Caudate nucleus (tissue), 63 donors: ENCODE measurements at places on chromosomes 6 and 20.

DNA sequence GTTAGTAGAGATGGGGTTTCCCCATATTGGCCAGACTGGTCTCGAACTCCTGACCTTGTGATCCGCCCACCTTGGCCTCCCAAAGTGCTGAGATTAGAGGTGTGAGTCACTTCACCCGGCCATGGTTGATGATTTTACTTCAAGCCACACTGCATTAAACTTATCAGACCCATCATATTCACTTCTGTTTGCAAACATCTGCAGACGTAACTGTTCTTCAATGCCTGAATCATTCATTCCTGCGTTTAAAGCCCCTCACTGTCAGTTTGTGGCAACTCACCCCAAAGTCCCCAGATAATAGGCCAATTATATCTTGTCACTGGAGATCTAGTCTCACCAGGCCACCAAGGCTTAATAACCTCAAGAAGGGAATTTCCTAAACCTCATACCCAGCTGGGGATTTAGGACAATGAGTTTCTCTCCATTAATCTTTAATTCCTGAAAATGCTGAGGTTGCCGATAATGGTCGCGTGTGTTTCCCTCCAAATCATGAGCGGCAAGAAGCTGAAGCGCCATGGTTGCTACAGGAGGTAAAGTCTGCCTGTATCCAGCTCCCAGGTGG lies 229.6 kb downstream of the LY86 start:
- no peak for DNase-seq

- DNase-seq: no peak
Observed at GRCh38 chr20:17651760-17652388, 30.2 kb downstream of the RRBP1 start.

DNA sequence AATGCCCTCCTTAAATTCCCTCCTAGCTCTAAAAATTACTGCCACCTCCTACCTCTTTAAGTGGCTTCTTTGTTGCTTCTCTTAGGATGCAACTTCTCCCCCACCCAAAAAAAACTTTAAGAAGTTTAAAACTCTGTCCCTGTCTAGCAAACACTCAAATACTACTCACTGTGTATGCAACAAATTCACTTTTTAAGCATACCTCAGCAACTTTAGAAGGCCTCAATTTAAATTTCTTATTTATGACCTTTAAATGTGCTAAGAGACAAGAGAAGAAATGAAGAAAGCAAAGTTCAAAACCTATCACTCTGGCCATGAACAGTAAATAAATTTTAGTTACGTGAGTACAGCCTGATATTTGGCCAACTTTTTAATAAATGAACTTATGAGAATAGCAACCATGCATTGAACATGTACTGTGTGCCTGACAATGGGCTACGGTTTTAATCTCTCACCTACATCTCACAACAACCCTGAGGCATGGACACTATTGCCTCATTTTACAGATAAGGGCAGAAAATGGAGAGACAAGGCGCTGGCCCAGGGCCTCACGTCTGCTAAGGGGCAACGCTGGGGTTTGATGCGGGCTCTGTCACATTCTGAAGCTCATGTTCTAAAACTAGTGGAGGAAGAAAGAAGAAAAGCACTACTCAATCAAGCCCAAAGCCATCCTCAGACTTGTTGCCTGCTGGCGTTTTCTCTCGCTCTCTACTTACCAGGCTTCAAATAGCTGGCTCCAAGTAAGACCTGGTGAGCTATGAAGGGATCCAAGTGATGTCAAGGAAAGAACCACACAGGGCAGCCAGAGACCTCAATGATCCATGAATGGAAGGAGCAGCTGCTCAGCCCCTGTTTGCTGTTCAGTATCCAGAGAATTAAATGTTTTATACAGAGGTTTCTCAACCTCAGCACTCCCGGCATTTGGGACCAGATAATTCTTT lies 99.8 kb downstream of the TBC1D7 start:
- no peak for DNase-seq

- DNase-seq: no peak
Observed at GRCh38 chr6:10302566-10303235, 112.2 kb downstream of the TFAP2A start.

DNA sequence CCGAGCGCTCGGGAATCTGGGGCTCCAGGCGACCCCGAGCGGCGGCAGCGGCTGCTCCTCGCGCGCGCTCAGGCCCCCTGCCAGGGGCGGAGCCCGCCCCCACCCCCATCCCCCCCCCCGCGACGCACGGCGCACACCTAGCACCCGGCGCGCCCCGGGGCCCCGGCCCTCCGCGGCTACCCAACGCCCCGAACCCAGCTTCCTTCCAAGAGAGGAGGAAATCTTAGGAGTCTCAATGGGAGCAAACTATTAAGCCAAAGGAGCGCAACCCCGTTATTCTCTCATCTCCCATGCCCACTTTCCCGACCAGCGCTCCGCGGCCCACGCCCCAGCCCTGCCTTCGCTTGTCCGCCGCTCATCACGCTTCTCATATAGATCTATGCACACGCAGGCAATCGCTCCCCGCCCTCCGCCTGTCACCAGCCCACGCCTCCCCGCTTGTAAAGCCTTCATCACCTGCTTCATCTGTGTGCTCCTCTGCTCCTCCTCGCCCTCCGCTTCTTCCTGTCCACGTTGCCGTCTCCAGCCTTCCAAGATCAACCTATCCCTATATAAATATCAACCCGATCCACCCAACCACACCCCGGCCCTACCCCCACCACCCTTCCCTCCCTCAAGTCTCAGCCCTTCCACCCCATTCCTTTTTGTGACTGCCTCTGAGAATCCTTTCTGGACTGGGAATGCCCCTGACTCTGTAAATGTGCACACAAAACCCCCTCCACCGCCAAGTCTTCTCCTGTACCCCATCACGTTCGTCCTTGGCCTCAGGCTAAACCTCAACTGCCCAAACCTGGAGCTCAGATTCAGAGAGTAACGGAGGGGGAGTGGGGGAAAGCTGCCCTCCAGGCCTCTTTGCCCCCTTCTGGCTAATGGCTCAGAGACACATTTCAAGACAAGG lies at the start of gene DLK2:
TSS of gene DLK2 (minus strand) at position 18 of the 898 bp plus-strand sequence. CDS start 723 bp downstream, outside the sequence.
- no peak for DNase-seq

- no peak for DNase-seq
Observed at GRCh38 chr6:169046021-169046420, 207.6 kb downstream of the THBS2 start.

DNA sequence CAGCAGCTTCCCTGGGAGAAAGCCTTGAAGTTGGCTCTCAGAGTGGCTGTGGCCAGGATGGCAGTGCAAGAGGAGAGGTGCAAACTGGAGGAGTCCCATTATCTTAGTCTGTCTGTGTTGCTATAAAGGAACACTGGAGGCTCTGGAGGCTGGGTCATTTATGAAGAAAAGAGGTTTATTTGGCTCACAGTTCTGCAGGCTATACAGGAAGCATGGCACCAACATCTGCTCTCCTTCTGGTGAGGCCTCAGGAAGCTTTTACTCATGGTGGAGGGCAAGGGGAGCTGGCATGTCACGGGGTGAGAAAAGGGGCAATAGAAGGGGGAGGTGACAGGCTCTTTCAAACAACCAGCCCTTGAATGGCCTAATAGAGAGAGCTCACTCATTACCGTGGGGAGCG lies 47.1 kb downstream of the PSMG4 start:
- no peak for DNase-seq

- DNase-seq: no peak
Observed at GRCh38 chr6:85594197-85594930, 706 bp upstream of the SNX14 start.

GRCh38 chr20:42530855-42531448 lies 658.8 kb downstream of the PTPRT start:
- DNase-seq: no peak

DNA sequence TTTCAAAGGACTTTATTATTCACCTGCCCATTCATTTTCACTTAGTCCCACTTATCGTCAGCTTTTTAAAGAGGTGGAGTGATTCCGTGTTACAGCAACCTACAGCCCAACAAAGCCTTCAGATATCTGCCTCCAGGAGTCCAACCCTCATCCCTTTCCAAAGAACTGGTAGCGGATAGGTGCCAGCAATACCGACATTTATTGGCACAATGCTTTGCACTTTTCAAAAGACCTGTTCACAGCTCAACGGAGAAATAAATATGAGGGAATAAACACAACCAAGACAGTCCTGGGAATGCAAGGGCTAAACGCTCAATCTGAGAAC lies 819 bp upstream of the MTRF1L start:
- no peak for DNase-seq

DNA sequence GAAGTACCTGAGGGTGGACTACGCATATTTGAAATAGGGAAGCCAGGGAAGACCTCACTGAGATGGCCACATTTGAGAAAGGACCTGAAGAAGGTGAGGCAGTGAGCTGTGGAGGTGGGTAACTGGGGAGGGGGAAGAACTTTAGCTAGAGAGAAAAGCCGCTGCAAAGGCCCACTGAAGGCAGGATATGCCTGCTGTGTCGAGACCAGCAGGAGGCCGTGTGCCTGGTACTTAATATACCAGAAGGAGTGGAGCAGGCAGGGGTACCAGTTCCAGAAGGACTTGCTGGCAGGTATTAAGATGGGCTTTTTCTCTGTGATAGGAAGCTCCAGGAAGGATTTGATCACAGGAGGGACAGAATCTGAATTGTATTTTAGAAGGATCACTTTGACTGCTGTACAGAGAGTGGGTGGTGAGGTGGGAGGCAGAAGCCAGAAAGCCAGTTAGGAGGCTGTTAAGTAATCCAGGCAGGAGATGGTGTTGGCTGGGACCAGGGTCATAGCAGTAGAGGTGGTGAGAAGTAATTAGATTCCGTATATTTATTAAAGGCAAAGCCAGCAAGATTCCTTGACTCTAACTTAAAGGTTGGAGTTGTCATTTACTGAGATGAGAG lies 54.2 kb upstream of the FANCE start:
- no peak for DNase-seq

- no peak for DNase-seq
Observed at GRCh38 chr6:41548098-41548840, 2.1 kb downstream of the FOXP4 start.

GRCh38 chr6:55705451-55706440 lies 126.8 kb upstream of the HMGCLL1 start:
- no peak for DNase-seq

DNA sequence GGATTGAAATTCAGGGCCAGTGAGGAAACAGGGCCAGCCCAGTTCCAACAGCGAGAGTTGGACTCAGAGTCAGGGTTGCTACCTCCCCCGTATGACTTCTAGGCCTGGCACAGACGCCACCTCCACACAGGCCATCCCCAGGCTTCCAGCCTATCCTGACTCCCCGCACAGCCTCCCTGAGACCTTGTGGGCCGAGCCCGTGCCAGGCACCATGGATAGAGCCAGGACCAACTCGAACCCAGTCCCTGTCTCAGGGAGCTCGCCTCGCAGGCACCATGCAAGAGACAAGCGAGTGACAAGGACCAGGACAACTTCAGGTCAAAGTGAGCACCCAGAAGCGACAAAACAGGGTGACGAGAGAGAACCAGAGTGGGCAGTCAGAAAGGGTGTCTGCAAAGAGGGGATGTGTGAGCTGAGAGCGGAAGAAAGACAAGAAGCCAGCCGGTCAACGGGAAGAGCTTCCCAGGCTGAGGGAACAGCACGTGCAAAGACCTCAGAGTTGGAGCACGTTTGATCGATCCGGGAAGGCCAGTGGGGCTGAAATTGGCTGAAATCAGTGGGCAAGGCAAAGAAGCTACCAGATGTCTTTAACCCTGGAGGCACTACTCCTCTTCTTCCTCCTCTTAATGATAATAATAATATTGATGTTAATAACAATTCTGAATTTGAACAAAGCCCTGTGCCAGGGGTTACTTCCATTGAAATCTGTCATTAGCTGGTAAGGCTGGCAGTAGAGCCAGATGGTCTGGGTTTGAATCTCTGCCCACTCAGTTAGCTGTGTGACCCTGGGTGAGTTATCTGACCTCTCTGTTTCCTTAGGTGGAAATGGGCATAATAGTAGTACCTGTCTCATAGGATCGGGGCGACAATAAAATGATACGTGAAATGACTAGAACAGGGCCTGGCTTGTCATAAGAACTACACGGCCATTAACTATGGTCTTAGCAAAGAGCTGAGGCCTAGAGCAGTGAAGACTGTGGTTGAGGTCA lies 45.0 kb downstream of the KIAA1755 start:
- no peak for DNase-seq

GRCh38 chr6:163500105-163500504 lies 85.6 kb downstream of the QKI start:
- DNase-seq: no peak

DNA sequence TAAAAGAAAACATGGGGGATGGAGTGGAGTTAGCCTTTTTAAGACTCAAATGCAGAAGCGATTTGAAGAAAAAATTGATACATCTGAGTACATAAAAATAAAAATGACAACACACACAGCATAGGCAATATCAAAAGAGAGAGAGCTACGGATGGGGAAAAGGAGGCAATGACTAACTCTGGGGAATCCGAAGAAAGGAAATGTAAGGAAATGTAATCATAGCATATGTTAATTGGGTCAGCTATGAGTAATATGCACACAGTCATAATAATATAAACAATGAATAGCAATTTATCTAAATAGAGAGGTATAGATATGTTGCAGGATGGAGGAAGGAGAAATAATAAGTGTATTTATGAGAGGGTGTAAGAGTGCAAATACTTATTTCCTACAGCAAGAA lies 83.4 kb downstream of the NOL4L start:
- DNase-seq: no peak

GRCh38 chr6:144678844-144679243 lies 393.7 kb downstream of the UTRN start:
- no peak for DNase-seq

- no peak for DNase-seq
Observed at GRCh38 chr6:8054276-8054675, 9.9 kb downstream of the BLOC1S5 start.

- no peak for DNase-seq
Observed at GRCh38 chr6:45933855-45934254, 81.8 kb downstream of the CLIC5 start.

- no peak for DNase-seq
Observed at GRCh38 chr20:57611586-57612311, 8.5 kb downstream of the ZBP1 start.

- DNase-seq: no peak
Observed at GRCh38 chr20:4592316-4593148, 129.2 kb upstream of the PRND start.

DNA sequence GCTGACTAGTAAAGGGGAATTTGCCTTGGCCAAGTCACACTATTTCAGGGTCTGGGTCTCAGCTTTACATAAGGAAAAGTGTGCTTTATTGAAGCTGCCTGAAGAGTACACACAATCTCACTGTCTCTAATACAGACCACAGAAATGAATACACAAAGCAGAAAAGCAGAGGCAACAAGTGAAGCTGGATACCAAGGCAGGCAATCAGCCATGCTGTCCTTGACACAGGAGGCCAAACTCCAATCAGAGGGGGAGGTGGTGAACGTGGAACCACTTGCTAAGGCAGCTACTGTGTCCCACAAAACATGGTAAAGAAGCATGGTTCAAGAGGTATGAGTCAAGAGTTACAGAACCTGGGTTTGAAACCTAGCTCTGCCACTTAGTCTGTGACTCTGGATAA lies 21.8 kb upstream of the CCND3 start:
- no peak for DNase-seq

DNA sequence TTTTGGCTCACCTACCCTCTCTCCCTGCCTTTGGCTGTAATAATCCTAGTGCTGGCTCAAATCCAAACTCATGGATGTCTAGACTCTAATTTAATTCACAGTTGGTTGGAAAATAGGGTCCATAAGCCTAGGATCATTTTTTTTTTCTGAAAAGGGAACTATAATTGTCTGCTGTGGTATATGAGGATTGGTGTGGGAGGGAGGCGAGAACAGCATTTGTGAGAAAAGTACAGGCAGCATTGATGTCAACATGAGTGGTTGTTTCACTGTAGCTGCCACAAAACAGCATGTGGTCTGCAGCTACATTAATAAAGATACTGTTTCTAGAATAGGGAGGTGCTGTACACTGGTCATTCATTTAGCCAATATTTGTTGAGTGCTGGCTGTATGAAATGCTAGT lies 18.6 kb upstream of the POLR1H start:
- no peak for DNase-seq

GRCh38 chr20:9415426-9415825 lies 99.0 kb upstream of the LAMP5 start:
- no peak for DNase-seq
